NCI-H1417 treated with DMSO at 0.1 percent for 48 hours (cell line): ENCODE measurements at places on chromosomes 11 and 22.

- DNase-seq = no peak
Measured at GRCh38 chr11:996681-997080, 39.8 kb downstream of the MUC6 start.

- DNase-seq = no peak
Measured at GRCh38 chr11:117823946-117824420, 561 bp downstream of the FXYD2 start.

- no peak for DNase-seq
Measured at GRCh38 chr22:22748297-22748743, 103.9 kb downstream of the GGTLC2 start.

GRCh38 chr11:120054753-120055045 lies 83.2 kb downstream of the TRIM29 start:
- DNase-seq = no peak

GRCh38 chr22:48316257-48317250 lies 1511.1 kb downstream of the BRD1 start:
- DNase-seq = no peak

- no peak for DNase-seq
Measured at GRCh38 chr22:37626144-37626543, 13.3 kb upstream of the SH3BP1 start.

- DNase-seq = no peak
Measured at GRCh38 chr11:32213223-32213622, 122.3 kb downstream of the RCN1 start.

- no peak for DNase-seq
Measured at GRCh38 chr11:75154646-75155569, 4.0 kb downstream of the SLCO2B1 start.

DNA sequence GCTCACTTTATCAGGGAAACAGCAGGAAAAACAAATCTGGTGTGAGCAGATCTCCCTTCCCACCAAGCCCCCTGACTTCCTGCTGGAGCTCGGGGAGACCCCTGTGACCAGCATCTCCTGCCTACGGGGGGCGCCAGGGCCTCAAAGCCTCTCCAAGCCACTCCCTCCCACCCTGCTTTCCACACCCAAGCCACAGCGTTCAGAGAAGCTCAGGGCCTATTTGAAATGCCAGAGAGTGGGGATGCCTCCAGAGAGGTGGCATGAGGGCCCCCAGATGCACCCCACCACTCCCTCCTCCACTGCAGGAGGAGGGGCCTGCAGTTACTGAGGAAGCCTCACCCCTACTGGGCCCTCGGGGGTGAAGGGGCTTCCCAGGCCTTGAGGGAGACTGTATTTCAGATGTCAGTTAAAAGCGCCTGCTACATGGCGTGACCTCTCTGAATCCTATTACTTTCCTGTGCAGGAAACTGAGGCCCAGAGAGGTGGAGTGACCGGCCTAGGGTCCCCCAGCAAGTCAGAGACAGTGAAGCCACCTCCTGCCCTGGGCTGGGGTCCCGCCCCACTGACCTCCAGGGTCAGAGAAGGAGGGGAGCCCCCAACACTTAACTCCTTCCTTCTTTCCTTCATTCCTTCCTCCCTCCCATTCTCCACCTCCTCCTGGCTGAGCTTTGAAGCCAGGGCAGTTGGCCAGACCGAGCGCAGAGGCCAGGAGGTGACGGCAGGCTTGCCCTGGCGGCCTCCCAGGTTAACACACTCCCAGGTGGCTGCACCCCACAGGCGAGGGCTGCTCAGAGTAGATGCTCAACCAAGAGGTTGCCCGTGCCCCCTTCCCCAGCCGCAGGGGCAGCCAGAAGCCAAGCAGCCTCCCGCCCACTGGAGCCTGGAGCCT lies 6.0 kb upstream of the CDKN1C start:
- DNase-seq = no peak

GRCh38 chr11:43933608-43934551 lies 8.6 kb upstream of the C11orf96 start:
- no peak for DNase-seq

- DNase-seq = no peak
Measured at GRCh38 chr22:48926643-48927042, 901.0 kb downstream of the BRD1 start.

DNA sequence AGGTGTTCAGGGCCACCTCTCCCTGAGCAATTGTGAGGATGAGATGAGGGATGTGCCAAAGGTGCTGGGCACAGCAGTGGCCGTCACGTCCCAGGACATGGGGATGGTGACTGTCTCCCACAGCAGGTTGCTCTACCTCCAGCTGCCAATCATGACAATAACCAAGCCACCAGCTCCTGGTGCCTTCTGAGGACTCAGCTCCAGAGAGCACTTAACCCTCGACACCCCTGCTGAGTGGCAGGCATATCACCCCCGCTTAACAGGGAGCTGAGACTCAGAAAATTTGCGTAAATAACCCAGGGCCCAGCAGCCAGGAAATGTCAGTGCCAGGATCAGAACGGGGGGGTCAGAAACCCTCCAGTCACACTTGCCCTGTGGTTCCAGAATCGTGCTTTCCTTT lies 8.4 kb upstream of the PNPLA5 start:
- no peak for DNase-seq

DNA sequence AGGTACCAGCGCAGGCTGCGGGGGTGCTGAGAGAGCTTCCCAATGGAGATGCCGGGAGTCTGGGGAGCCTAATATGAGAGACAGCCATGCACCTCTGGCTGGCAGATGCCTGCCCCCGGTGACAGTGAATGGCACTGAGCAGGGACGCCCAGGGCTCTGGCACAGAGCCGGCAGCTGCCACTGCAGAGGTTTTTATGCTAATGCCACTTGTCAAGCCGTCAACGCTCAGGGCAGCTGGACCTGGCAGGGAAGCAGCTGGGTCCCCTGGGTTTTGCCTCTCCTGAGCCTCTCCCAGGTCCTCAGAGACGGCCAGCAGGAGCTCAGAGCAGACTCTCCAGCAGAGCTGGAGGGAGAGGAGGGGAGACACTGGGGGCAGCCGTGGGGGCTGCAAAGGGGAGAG lies 573.6 kb downstream of the BUD13 start:
- DNase-seq = peak; percentile 45

- no peak for DNase-seq
Measured at GRCh38 chr11:44029977-44030911, 17.5 kb upstream of the ACCSL start.

DNA sequence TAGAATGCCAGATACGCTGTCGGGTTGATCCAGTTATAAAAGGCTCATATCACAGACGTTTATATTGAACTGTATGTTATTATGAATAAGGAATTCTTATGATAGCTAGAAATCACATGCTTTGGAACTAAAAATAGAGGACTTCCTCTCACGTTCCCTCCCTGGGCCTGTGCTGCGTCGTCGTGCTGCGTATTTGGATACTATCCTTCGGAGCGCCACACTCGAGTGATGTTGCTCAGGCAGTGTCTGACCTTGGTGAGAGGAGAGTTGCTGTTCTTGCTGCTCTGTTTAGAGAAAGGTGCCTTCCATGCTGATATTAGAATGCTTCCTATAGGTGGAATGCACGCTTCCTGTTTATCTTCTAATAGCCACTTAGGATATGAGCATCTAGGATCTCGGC lies 20.2 kb upstream of the ST14 start:
- no peak for DNase-seq

DNA sequence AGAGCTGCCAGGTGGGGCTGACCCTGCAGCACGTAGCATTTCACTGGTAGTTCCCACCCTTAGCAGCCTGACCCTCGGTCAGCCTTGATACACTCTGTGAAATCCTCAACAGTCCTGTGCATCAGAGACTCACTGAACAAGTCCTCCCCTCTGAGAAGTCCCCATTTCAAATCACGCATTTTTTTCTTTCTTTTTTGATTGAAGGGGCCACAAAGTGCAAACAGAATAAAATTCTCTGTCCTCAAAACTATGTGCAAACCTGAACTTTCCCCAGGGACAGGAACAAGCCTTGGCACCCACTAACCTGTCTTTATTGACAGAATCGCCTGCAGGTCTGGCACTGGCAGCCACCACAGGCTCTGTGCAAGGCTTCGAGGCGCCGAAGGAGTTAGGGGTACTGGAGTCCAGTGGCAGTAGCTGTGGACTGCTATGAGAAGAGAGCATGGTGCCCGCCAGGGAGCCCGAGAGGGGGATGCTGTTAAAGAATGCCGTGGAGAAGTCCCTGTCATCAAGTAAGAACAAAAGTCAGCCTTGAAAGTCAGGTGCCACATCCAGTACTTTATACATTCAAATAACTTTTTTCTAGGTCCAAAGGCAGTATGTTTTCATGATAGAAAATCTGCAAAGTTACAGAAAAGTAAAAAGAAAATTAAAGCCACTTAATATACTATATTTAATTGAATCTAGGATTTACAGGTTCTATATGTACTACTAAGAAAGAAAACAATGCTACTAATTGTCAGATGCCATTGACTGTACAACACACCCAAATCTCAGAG lies 53.8 kb downstream of the HIRA start:
- no peak for DNase-seq

GRCh38 chr11:19511413-19512183 lies 201.0 kb upstream of the NAV2 start:
- DNase-seq = peak; percentile 47

- no peak for DNase-seq
Measured at GRCh38 chr22:31106001-31106571, 1.3 kb downstream of the SELENOM start.

DNA sequence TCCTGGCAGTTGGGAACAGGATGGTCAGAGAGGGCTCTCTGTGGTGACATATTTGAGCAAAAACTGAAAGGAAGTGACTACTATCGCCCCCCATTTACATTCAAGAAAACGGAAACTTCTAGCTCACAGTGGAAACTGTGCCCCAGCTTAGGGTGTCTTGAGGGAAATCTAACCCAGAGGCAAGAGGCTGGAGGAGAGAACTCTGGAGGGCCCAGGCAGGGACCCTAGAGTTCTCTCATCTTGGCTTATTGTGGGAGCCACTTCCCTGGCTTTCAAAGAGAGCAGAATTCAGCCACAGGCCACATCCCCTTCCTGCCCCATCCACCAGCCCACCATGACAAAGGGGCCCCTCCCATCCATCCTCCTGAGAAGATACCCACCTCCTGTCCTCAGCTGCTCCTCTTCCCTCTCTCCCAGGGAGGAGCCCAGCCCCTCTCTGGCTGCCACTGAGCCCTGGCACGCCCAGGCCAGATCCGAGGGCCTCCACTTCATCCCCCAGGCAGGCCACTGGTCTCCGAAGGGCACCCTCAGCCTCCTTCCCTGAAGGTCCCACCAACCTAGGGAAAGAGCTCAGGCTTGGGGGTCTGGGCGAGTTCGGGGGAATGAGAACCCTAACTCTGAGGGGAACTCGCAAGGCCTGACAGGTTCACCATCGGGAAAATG lies 1.6 kb upstream of the TMPRSS13 start:
- DNase-seq = no peak

GRCh38 chr11:21614961-21615360 lies 577.9 kb upstream of the ANO5 start:
- no peak for DNase-seq

- DNase-seq = peak; percentile 66
Measured at GRCh38 chr11:11243590-11244469, 109.2 kb downstream of the CSNK2A3 start.
